NCI-H82 (cell line): ENCODE measurements at places on chromosomes 1 and 21.

DNA sequence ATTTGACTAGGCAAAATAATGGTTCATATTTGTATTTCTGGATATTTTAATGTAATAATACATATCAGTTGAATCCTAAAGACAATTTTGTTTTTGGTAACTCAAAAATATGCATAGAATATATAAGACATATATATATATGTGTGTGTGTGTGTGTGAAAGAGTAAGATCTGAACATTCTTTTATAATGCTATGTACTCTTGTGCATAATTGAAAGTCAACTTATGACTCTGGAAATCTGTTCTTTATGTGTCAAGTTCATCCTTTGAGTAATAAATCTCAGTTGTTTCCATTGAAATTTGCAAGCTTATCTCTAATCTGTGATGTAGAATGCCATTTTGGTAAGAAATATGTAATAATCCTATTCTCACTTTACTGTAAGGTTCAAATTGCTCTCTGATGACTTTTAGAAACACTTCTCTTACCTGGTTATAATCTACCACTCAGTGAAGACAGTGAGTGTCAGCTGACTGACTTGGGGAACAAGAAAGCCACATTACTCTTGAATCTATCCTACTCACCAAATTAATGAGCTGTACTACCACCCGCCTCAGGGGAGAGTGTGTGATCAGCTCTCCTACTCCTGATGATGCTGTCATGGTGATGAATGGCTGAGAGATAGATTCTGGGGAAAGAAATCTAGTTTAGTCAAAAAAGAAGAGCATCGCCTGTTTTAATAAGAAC is 15.0 kb upstream of the NEK7 start:
- no peak for DNase-seq

DNA sequence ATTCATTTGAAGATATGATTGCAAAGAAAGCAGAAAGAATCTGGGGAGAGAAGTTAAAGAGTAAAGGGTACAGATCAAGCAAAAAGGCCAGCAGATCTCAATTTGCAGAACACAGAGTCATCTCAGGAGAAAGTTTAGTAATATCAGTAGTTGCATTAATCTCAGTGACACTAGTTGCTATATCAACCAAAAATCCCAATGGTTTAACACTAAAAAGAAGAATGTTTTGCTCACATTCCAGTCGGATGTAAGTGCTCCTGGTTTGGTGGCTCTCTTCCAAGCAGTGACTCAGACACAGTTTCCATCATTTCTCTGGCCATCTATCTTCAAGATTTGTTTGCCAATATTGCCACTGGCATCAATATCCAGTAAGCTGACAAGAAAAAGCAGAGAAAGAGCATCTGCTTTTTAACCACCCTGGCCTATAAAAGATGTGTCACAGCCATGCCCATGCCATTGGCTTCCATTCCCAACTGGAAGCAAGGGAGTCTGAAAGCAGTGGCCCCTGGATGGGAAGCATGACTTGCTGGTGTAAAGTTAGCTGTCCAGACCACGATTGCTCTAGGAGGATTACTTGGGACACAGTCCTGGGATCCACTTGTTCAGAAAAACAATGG is 45.5 kb upstream of the AIM2 start:
- DNase-seq, result no peak

DNA sequence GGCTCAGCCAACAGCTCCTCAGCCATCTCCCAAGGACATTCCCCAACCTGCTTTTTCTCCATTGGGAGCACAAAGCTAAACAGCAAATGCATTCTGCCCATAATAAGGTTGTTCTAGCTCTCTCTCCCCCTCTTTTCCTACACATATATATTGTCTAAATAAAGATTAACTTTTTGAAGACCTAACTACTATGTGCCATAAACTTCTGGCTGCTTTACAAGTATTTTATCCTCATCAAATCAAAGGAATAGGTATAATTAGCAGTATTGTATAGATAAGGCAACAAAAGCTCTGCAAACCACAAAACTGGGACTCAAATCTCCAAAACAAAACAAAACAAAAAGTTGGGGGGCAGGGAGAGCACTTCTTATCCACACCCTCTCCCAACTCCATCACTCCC is 43.4 kb downstream of the TGFBR3 start:
- no peak for DNase-seq

- DNase-seq, result no peak
These were observed 119.9 kb downstream of the KCNJ15 start for GRCh38 chr21:38376693-38377092.

DNA sequence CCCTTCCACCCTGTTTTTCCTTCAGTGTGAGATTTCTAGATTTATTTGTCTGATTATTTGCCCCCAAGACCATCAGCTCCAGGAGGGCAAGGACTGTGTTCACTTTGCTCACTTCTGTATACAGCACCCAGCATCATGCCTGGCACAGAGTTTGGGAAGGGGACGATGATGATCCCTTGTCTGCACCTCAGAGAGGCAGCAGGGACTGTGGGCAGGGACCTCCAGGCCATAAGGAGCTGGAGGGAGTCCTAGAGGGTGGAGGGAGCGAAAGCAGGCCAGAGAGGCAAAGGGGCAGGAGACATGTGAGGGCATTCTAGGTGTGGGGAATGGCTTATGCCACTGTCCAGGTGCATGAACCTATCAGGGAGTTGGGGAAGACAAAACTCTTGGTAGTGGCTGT is 32.8 kb downstream of the H3-3A start:
- DNase-seq, result no peak

- DNase-seq, result peak; percentile 73
These were observed 519 bp downstream of the FNBP1L start for GRCh38 chr1:93448292-93448982.

GRCh38 chr1:53163291-53163768 is 20.9 kb upstream of the SLC1A7 start:
- DNase-seq, result no peak

GRCh38 chr1:221638595-221638994 is 103.3 kb downstream of the DUSP10 start:
- DNase-seq, result no peak

DNA sequence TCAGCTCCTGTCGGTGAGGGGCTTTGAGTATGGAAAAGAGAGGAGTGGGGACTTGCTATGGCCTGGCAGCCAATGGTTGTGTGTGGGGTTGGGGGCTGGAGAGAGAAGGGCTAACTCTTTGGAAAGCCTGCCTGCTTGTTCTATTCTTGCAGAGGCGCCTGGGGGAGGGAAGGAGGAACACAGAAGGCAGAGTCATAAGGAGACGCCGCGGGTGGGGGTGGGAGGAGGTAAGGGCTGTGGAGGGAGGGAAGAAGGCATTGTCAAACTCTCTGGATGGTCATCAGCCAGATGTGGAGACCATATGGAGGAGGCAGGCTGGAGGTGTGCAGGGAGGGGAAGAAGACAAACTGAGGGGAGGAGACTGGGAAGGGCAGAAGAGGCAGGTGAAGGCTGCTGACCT is 70.0 kb downstream of the PLXNA2 start:
- DNase-seq, result peak; percentile 32

GRCh38 chr1:51330331-51331201 is at the start of gene TTC39A:
TTC39A (minus strand) TSS chr1:51330562; CDS start chr1:51330477, 85 bp downstream.
- DNase-seq, result peak; percentile 14

DNA sequence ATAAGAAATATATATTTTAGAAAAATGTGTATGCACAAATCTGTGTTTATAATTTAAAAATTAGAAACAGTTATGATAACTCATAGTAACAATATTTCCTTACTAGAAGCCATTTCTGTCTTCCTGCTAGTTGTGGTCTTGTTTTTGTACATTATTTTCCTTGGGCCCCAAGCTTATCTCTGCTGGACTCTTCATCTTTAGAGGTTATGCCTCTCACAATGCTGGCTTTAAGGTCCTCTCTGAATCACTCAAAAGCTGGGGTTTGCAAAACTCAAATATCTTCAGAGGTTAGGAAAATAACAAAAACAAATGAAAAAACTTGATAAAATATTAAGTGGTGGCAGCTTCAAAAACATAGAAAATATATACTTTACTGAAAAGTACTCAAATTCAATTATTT is 133.8 kb downstream of the PTPRC start:
- no peak for DNase-seq

GRCh38 chr1:112165375-112165774 is 175.9 kb upstream of the KCND3 start:
- DNase-seq, result peak; percentile 12

- DNase-seq, result peak; percentile 35
These were observed 352.5 kb downstream of the HHAT start for GRCh38 chr1:210681158-210681557.

DNA sequence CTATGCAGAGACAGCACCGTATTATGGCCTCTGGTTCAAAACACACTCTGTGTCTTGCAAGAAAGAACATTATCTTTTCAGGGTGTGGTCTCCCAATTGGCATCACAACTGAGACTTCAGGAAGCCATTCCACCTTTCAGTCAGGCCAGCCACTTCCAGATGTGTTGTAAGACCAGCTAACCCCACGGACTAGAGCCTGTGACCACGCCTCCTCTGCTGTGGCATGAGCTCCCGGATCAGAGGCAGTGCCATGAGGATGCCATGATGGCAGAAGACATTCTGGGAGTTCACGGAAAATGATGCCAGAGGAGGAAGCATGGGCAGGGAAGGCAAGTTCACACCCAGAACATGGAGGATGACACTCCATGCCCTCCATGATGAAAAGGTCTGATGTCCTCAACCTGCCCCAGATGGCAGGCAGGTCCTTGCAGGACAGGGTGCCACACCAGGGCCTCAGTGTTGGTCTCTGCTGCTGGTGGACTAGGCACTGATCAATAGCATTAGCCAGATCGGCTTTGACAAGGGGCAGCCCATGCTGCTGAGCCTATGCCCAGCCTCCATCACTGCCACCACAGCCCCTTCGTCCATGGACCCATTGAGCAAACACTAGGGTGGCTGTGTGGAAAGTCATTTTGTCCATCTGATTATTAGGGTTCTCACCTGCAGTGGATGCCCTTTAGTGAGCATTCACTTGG is 341.6 kb downstream of the MATN1 start:
- DNase-seq, result no peak

- DNase-seq, result peak; percentile 55
These were observed at the start of gene HOOK1 for GRCh38 chr1:59814901-59815825. HOOK1 (plus strand) TSS chr1:59814949; CDS start chr1:59815118, 169 bp downstream.

DNA sequence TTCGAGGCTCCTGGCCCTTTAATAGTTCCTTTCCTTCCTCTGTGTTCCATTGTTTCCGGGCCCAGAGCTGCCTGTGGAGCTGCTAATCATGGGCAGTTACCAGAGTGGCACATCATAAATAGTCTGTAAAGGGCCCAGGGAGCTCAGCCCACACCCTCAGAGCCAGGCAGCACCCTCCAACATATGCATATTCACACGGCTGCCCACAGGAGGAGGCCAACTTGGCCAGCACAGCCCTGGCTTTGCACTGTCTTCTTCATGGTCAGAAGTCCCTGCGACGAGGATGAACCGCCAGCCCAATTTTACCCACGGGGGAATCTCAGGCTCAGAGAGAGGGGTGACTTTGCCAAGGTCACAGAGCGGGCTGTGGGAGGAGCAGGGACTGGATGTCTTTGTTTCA is 172.5 kb downstream of the TRABD2B start:
- no peak for DNase-seq

DNA sequence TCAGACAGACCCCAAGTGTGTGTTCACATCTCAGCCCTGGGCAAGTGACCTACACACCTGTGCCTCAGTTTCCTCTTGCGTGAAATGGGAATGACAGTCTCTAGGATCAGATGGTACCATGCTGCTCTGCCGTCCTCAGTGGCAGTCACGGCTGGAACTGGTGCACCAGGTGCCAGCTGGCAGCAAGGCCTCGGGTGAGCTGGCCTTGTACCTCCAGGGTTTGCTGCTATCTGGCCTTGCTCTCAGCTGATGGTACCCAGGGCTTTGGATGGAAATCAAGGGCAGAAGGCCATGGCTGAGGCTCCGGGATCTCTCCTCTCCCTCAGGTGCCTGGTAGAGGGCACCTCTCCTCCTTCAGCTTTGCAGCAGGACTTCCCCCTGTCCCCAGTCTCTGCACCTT is 21.3 kb downstream of the TMEM201 start:
- DNase-seq, result no peak

DNA sequence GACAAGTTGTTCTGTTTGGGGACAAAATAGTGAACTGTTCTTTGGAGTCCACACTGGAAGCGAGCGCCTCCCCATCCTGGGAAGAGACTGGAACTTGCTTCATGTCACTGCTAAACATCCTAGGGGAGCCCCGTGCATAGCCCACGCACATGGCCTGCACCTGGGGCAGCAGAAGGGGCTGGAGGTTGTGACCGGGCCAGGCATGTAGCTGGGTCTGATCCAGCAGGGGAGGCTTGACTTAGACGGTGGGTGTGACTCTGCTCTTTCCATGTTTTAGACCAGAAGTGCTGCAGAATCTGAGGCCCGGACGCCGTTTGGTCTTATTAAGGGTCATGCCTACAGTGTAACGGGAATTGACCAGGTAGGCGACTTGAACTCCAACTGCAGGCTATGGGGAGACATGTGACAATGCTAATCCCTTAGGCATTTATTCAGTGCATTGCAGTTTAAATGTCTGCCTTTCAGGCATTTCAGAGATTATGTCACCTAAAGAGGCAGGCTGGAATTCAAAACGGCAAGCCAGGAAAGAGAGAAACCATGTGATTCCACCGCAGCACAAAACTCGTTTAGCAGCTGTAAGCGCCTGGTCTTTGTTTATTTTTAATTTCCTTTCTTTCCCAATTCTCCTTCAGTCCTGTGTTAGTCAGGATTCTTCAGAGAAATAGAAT is 21.8 kb downstream of the CAPN9 start:
- DNase-seq, result no peak
